ENCODE measurements at places on chromosomes 4 and X. TPM values are rescaled to one million over a fixed set of nuclear protein-coding genes. Genes with fewer than 3 reads are reported as not detected.

DNA sequence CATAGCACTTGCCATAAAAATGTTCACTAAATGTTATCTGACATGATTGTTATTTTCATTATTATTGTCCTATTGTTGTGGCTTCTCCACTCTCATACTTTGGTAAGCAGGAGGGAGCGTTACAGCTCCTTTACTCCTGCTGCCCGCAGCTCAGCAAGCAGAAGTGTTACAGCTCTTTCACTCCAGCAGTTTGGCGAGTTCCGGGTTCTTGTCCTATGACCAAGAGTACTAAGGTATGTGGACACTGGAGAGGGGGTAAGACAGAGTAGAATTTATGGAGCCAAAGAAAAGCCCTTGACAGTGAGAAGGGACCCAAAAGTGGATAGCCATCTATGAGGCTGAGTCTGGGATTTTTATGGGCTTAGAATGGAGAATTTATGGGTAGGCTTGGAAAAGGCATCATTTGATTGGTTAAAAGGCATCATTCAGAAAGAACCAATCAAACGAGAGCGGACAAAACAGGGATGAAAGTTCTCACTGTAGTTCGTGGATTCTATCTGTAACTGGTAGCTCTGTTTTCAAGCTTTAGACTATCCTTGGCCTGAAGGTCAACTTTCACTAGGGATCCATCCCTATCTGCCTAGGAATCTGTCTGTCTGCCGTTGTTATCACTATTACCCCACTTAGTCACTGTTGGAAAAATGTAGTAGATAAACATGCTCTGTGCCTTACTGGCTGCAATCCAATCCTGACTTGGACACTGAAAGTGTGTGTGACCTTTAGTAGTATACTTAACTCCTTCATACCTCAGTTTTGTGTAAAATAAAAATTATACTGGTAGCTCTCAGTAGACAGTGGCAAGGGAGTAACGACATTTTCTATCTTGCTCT lies 545.6 kb upstream of the LCORL start:
- no peaks in the 10 kb centered on the region for H3K4me1 ChIP-seq
- DNase-seq, result peak; percentile 48

- no peak overlapping the region for H3K4me3 ChIP-seq
- H3K36me3 ChIP-seq, result no peaks in the 10 kb centered on the region
- H3K27me3 ChIP-seq, result no peaks in the 10 kb centered on the region
Measured at GRCh38 chr4:154389148-154389547, 102.5 kb downstream of the DCHS2 start.

GRCh38 chrX:63363788-63364187 lies 12.7 kb upstream of the SPIN4 start:
- H3K27ac ChIP-seq, result no peak overlapping the region
- DNase-seq, result no peak
- H3K4me1 ChIP-seq, result no peaks in the 10 kb centered on the region
- H3K27me3 ChIP-seq, result no peaks in the 10 kb centered on the region

GRCh38 chr4:108547682-108548081 lies 72.7 kb upstream of the RPL34 start:
- H3K27ac ChIP-seq, result no peak overlapping the region
- H3K4me3 ChIP-seq, result no peak overlapping the region
- H3K36me3 ChIP-seq, result no peaks in the 10 kb centered on the region
- H3K27me3 ChIP-seq, result no peaks in the 10 kb centered on the region
- no peak for DNase-seq

BMP3 gene
- total RNA-seq, result 2.5 TPM

Measured in Peyer's patch (tissue), 4 donors.